Activated CD8-positive, alpha-beta memory T cell treated with anti-CD3 and anti-CD28 coated beads for 1 hour (primary cell): ENCODE measurements at places on chromosomes 3 and 15.

GRCh38 chr15:51380999-51381806 is 39.7 kb downstream of the GLDN start:
- no peak for DNase-seq

GRCh38 chr15:73927476-73928240 is 1.4 kb downstream of the LOXL1 start:
- peak; percentile 38 for DNase-seq

DNA sequence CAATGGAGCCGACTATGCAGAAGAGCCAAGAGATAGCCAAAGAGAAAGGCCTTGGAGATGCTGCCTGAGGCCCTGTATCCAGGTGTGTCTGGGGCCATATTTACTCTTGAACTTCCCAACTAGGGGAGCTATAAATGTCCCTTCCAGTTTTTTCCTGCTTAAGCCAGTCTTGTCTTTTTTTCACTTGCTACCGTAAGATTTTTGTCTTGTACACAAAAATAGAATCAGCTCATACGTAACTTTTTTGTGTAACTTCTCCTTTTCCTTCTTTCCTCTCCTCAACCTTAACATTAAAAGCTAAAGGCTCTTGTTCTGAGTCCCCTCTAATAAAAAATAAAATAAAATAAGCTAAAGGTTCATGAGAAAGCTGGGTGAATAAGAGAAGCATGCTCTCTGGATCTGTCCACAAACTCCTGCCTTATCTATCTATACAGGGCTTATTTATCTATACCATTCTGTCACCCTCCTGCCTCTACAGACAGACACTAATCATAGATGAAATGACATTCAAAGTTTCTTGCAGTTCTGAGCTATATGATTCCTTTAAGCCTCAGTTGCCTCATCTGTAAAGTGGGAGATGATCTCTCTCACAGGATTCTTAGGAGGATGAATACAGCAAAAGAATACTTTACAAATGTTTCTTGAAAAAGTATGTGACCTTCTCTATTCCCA is 4.6 kb downstream of the SUMF1 start:
- DNase-seq = no peak

DNA sequence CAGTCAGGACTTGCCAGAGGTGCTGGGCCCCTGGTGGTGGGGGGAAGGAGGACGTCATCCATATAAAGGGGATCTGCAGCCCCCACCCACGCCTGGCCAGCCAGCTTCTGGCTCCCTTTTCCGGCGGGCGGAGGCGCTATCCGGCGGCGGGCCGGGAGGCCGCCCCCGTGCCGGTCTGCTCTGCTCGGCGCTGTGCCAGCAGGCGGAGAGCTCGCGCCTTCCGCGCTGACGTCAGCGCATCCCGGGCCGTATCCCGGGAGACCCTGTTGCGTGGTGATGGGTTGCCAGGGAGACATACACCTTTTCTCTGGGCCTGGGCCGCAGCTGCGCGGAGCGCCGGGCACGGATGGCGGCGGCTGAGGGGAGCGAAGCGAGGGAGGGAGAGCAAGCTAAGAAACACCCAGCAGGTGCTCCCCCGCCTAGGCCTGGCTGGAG is 1.1 kb downstream of the FAM131A start:
- DNase-seq = no peak

DNA sequence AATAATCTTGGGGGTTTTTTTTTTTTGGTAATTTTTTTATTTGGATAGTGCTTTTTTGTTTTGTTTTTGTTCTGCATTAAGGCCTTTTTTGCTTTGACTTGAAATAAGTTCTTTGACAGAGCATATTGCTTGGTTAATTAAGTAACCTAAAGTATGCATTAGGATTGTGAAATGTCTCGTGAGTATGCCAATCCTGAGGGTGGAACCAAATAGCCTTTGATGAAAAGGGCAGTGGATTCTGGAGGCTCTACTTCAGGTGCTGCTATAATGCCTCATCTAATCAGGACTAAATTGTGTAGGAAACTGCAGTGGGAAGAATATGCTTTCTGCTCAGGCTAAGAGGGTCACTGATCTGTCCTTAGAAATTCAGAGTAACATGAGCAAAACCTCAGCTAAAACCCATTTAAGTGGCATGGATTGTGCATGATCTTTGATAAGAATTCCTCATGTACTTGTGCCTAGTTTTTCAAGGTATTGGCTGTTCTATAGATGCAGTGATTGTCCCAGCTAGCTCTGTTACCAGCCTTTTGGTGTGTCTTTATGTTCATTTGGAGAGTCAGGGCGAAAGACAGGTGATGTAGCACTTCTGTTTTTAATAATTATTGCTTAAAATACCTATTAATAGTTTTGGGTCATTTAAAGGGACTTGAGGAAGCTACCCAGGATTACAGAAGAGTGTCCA is 15.4 kb downstream of the CDV3 start:
- no peak for DNase-seq

DNA sequence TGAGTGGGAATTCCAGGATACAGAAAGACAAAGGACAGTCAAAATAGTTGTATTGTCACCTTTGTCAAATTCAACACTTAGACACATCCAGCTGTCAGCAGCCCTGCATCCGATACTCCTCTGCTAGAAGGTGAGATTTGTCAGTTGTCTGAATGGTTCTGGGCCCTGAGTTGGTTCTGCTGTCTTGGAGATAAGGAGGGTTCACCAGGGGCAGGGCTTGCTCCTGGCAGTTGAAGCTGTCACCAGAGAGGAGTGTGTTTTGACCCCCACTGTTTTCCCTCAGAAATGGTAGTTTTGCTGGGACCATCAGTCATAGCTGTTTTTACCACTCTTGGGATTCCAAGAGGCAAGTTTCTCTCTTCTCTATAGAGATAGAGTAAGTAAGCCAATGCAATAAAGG is 3.2 kb upstream of the KY start:
- DNase-seq = no peak

- no peak for DNase-seq
These were observed 149.5 kb downstream of the OSBPL10 start for GRCh38 chr3:31831591-31831990.

DNA sequence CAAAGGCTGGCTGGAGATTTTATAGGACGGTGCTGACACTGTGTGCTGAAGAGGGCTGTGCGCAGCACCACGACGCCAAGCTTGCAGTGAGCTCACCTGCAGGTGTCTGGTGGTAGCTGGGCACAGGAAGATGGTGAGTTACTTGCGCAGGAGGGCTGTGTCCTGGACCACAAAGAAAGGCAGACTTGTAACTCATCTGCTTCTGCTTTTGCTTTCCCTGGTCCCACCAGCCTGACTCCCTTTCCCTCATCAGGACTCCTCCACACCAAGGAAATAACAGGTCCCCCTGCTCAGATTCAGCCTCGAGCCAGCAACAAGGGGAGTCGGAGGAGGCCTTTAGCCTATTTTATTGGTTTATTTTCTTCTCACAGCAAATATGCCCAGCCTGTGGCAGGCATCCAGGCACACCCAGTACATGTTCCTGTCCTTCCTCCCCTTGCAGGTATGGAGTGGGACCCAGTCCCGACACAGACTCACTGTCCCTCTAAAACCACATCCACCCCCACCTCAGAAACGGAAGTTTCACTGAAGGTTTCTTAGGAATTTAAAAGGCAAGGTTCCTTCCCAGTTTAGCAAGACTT is 35.6 kb upstream of the FLNB start:
- DNase-seq = no peak

DNA sequence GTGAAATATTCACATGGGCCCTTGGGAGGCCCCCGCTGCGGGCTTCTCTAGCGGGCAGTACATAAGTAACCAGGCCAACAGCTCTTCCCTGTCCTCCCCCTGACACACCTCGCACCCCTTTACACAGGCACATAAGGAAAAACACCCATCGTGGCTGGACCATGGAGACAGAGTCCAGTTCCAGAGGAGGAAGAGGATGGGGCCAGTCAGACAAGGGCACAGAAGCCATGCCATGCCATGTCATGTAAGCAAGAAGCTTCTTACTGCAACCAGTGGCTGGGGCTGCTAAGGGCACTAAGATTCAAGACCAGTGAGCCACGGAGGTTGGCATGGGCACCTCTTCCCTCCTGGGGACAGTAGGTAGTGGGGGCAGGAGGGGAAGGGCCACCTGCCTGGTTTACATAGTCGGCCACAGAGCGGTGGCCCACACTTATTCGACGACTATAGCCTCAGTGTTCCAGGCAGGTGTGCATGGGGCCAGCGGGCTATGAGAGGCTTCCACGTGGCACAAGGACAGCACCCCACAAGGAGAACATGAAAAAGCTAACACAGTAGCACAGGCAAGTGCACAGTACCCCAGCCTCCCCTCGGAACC is 5.7 kb upstream of the CYP11A1 start:
- no peak for DNase-seq

- no peak for DNase-seq
These were observed 101.2 kb upstream of the MEX3B start for GRCh38 chr15:82146990-82147461.

GRCh38 chr15:44471885-44472455 is 44.5 kb downstream of the CTDSPL2 start:
- no peak for DNase-seq

DNA sequence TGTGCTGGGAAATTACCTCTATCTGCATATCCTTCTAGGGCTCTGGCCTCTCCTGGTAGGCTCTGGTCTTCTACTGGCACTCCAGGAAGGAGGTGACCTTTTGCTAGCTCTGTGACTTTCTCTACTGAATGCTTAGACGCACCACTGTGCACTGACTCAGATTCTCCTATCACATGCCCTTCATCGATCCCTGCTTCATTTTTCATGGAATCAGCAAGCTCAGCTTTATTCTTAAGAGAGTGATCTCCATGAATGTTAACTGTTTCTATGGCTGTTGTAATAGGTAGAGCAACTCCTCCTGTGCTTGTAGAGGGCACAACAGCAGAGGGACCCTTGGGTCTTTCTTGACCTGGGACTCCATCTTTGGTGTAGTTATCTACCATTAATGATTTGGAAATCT is 106.6 kb downstream of the MAP4 start:
- no peak for DNase-seq

- no peak for DNase-seq
These were observed 84.7 kb downstream of the ADAMTS17 start for GRCh38 chr15:100256970-100257650.

GRCh38 chr3:128253150-128253549 is 99.9 kb downstream of the EEFSEC start:
- DNase-seq = no peak

DNA sequence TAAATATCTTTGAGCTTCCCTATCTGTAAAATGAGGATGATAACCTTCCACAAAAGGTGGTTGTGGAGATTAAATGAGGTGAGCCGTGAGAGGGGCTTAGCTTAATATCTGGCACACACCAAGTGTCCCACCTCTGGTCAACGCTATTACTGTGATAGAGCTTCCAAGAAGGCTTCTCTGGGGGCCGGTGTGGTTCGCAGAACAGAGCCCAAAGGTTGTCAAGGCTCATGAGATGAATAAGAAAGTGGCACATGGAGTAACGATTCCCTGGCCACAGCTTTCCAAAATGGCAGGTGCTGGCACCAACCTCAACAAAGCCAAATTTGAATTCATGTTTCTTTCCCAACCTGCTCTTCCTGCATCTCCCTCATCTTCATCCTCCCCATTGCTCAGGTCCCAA is 10.4 kb downstream of the KY start:
- DNase-seq = no peak

- no peak for DNase-seq
These were observed 179.9 kb upstream of the PFN2 start for GRCh38 chr3:150150633-150151032.

DNA sequence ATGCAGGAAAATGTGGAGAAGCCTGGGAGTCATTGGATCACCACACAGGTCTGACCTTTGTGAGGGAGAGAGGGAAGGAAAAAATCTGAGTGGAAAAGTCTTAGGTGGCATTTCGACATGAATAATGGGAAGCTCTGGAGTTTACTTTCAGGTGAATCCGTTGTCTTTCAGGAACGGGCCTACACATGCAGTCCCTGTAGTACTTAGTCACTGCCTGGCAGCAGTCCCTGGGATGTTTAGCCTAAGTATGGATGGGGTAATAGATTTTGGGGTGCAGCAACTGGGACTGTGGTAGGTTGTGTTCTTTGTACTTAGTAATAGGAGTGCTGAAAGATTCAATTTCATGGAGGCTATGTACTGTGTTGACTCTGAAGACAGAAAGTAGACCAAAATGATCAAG is 227.5 kb upstream of the EPHA3 start:
- DNase-seq = no peak

- DNase-seq = no peak
These were observed 78.9 kb upstream of the TTC14 start for GRCh38 chr3:180523040-180523439.

DNA sequence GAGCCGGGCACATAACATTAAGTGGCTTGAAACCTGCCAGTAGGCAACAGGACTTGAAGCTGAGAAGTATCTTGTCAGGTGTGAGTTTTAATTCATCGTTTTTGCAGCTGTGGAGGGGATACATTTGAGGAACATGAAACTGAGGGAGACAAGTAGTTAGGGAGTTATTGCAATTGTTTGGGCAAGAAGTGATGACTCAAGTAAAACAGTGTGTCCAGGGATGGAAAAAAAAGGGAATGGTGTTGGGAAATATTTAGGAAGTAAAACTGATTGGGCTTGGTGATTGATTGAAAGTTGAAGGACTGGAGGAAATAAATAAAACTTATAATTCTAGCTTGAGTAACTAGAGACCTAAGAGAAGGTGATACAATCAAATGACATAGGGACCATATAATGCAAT is 85.5 kb downstream of the NCEH1 start:
- DNase-seq = no peak

- DNase-seq = no peak
These were observed 322.3 kb downstream of the ARRDC4 start for GRCh38 chr15:98282656-98283332.

GRCh38 chr3:31534065-31534425 is 1.3 kb downstream of the STT3B start:
- DNase-seq = no peak

DNA sequence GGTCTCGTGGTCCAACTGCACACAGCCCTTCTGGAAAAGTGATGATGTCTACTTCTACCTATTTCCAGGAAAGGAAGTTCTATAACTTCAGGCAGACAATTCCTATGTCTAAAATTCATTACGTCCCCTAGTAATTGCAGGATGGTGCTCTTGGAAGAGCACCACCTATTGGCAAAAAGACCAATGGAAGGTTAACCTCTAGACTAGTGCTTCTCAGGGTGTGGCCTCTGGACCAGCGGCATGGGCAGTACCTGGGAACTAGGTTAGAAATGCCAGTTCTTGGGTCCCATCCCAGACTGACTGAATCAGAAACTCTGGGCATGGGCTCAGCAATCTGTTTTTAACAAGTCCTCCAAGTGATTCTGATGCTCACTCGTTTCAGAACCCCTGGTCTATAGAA is 258.3 kb upstream of the ICE2 start:
- DNase-seq = no peak

DNA sequence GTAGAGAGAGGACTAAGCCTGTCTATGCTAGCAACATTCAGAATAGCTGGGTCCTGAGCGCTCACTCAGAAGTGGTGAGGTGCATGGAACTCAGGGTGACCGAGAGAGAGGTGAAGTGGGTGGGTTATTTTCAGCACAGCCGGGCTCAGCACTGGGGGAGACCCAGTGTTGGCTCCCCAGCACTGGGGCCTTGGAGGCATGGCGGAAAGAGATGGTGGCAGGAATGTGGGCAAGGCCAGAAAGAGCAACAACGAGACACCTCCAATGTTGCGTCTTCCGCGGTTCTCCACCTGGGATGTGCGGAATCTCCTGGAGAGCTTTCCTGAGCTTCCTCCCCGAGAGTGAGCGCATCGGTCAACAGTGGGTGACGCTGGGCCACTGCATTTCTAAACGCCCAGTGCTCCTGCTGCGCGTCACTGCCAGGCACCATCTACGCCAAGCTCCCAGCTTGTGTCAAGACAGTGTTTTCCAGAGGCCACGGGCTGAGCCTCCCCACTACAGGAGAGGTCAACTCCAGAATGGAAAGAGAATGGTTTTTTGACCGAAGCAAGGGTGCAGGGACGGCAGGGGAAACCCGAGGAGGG is 148.4 kb downstream of the ADAMTS17 start:
- DNase-seq = no peak
